ENCODE measurements at places on chromosomes 11 and 22.
A peak's percentile ranks its signal among the peaks of the same experiment; 100 is the strongest.

DNA sequence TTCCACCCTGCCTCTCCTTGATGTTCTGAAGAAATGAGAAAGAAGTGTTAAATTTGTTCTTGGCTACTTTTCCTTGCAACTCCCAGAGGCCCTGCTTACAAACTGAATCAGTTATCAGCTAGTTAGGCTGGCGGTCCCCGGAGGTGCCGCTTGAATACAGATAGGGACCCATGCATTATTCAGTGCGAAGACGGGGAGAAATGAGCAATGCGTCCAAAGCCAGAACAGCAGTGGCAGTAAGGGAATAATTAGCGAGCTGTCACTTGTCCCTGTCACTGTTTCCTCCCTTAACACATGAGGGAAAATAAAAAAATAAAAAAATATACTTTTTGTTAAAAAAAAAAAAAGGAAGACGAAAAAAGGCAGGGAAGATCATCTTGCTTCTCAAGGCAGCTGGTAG is 528.1 kb downstream of the MN1 start:
- no peak for DNase-seq

- no peak for DNase-seq
These were observed 134.2 kb downstream of the LDLRAD3 start for GRCh38 chr11:36077886-36078685.

DNA sequence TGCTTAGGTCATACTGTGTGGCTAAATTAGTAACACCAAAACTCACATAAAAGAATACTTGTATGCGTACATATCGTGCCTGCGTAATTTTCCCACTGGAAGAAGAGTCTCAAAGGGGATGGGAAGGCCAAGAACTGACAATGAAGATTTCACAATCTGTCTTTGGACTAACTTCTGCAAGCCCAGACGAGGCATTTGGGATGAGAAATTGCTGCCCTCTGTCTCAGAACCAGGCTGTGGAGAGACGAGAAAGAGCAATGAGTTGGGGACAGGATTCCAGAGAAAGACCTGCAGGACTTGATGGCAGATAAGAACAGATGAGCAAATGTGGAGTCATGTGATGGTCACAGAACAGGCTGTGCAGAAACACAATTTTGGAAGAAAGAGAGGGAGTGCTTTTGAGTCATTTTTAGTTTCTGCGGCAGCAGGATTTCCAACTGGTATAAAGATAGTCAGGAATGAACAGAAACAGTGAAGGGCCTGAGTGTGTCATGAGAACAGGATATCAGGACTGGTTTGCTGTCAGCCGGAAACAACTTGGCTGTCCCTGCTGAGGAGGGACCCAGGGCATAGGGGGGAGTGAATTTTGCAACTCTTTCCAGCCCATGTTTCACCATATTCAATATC is 82.7 kb upstream of the CTSC start:
- DNase-seq, result no peak

DNA sequence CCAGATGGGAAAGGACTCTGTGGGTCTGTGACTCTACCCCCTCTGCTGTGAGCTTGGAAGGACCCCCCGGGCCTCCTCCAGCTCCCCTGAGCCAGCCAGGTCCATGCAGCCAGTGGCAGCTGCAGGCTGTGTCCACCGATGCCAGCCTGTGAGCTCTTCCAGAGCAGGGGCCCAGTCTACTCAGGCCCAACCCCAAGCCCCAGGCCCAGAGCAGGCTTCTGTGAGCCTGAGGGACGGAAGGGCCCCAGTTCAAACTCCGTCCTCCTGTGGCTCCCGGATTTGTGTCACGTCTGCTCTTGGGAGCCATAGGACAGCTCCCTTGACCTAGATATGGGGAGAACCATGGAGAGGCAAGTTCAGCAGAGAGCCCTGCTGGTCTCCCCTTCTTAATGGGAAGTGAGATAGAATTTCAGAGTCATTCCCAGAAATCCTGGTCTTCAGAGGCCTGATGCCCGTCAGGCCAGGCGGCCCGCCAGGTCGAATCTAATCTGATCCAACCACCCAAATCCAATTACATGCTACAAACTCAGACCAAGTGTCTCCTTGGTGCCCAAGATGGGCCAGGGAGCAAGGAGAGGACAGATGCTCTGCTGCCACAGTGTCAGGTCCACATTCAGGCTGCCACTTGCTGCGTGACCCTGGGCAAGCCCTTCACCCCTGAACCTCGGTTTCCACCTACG is 75.1 kb downstream of the SCUBE1 start:
- no peak for DNase-seq

- DNase-seq, result no peak
These were observed 2.2 kb upstream of the OR52H1 start for GRCh38 chr11:5550440-5551095.

DNA sequence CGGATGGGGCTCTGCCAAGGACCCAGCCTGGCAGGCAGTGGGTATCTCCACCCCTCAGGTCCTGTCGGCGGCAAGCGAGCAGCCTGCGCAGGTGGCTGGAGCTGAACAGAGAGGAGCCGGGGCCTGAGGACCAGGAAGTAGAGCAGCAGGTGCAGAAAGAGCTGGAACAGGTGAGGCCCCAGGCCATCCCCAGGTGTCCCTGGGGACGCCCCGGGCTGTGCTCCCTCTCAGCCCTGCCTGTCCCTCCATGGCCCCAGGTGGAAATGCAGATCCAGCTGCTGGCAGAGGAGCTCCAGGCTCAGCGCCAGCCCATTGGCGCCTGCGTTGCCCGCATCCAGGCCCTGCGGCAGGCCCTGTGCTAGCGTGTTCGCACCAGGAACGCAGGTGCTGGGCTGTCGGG is 44.0 kb downstream of the PISD start:
- no peak for DNase-seq

DNA sequence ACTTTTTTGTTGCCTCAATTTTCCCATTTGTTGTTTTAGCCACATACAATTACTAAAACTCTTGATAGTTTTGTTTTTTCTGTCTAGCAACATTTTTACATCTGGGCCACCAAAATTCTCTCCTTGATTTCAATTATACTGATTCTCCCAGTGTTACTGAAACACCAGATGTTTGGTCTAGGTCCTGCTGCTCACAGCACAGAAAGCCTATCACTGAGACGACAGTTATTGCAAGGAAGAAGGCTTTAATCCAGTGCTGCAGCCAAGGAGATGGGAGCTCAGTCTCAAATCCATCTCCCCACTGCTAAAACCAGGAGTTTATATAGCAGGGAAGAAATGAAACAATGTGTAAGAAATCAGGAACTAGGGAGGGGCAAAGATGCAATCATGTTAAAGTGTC is 837.7 kb upstream of the CNTN5 start:
- no peak for DNase-seq

DNA sequence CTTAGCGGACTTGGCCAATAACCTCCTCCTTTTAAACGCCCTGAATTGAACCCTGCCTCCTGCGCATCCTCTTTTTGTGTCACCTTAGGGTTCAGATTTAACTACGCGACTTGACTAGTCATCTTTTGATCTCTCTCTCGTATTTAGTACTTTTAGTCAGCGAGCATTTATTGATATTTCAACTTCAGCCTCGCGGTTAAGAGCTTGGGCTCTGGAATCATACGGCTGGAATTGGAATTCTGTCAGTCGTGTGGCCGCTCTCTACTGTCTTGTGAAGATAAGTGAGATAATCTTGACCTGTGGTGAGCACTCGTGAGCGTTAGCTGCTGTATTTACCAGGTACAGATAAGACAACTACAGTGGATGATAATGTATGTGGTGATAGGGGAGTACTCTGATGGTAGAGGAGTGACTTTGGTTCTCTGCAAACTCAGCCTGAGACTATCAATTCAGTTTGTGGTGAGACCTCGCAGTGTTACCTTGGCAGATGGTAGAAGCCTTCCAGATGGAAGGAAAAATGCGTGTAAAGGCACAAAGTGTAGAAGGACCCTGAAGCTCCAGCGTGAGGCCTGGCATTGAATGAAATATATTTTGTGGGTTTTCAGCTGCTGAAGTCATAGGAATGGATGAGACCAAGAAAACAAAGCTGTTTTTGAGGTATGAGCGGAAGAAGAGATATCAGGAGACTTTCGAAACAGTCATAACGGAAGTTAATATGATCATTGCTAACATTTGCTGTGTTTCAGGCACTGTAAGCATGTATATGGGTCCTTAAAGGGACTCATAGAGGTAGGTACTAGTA is 682 bp downstream of the ATM start:
- DNase-seq, result no peak

GRCh38 chr11:125412509-125412908 is 83.6 kb downstream of the FEZ1 start:
- DNase-seq, result no peak

GRCh38 chr11:83681031-83681781 is 395.0 kb upstream of the CCDC90B start:
- DNase-seq, result no peak

DNA sequence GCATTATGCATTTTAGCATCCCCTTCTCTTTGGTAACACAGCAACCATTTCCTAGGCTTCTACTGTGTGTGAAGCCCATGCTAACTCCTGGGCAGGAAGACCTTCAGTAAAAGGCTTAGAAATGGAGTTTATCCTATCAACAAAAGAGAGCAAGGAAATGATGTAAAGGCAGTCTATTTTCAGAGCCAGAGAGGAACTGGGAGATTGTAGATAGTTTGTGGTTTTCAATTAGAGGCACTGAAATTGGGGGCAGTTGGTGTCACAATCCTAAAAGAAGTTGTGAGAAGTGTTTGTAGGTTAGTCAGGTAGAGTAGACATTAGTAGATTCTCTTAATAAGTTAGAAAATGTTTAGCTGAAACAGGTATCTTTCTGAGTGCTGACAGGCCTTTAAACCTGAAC is 7.1 kb downstream of the ACAD8 start:
- no peak for DNase-seq

DNA sequence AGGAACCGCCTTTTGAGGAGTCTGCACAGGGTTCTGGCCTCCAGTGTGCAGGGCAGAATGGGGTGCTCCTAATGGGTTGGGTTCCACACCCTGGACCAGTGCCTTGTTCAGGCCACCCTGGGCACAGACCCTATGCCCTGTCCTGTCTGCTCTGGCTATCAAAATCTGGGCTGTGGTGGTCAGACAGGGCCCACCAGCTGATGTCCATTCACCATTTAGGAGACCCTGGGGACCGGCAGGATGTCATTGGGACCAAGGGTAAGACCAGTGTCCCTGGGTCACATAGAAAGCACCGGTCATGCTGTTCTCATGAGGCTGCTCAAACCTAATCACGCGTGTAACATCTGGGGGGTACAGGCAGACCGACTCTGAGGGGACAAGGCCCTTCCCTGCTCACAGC is 37.3 kb downstream of the PARVG start:
- no peak for DNase-seq

DNA sequence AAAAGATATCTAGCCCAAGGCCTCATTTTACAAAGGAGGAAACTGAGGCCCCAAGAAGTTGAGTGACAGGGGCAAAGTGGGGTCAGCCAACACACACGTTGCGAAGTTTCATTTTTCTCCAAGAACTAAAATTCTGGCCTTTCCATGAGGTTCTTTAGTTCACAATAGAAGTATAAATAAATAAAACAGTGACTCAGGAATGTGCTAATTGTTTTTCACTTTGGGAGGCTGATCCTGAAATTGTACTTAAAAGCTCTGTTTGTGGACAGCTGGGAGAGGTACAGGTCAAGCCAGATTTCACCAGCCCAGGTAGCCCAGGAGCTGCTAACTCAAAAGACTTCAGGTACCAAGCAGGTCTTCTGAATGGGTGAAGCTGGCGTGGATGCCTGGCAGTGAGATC is 105.2 kb downstream of the TRAF6 start:
- DNase-seq, result no peak

DNA sequence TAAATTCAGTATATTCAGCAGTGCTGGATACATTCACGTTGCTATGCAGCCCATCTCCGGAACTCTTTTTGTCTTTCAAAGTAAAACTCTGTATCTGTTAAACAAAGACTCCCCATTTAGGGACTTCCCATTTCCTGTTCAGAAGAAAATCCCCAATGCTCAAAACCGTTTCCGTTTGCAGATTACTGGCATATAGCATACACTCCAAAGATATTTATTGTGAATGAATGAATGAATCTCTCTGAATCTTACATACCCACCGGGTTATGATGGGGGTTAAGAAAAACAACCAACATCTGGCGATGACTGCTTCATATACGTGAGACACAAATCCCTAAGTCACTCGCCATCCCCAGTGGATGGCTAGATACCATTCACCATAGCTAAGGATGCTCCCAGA is 1.6 kb downstream of the THY1 start:
- no peak for DNase-seq

GRCh38 chr11:44483919-44484610 is 81.4 kb upstream of the CD82 start:
- no peak for DNase-seq

GRCh38 chr11:71286701-71287643 is 34.6 kb upstream of the SHANK2 start:
- DNase-seq, result no peak

DNA sequence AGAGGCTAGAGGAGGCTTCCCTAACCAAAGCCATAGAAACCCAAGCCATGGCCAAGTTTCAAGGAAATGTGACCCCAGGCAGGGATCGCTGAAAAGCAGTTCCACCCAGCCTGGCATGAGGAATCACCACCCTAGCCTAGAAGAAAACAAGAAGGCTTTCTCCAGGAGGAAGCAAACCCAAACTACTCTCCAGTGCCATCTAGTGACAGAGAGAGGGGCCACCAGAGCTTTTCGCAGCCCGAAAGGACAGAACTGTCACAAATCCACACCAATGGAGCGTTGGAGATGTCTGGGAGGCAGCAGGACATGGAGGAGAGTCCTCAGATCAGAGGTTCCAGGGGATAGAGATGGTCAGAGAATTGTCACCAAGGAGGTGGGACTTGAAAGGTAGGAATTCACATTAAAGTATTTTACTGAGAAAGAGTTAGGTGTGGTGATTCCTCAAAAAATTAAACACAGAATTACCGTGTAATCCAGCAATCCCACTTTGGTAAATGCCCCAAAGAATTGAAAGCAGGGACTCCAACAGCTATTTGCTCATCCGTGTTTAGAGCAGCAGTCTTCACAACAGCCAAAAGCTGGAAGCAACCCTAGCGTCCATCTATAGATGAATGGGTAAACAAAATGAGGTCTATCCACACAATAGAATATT is 67.3 kb upstream of the NUP50 start:
- peak; percentile 55 for DNase-seq

- no peak for DNase-seq
These were observed 68.4 kb downstream of the TBC1D22A start for GRCh38 chr22:46830841-46831240.

GRCh38 chr22:50115693-50116092 is 25.9 kb downstream of the MOV10L1 start:
- no peak for DNase-seq

DNA sequence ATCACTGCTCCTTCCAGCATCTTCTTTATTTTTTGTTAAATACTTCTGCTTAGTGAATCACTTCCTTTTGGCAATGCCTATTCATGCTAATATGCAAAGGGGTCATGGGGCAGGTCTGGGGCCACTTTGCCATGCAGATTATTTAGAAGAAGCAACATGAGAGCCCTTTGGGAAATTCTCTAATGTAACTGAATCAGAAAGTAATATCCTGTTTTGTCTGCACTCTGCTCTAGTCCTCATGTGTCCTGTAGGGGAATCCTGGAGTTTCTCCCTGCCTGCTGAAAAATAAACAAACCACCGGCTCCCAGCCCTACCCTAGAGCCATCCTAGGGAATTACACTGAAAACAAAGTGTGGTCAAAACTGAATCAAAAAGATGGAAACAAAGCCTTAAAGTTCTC is 176.5 kb upstream of the POU2AF2 start:
- DNase-seq, result no peak

Measured in GM12892 (cell line).